Activated CD4-positive, CD25-positive, alpha-beta regulatory T cell (primary cell): ENCODE measurements at places on chromosomes 2 and 18.

DNA sequence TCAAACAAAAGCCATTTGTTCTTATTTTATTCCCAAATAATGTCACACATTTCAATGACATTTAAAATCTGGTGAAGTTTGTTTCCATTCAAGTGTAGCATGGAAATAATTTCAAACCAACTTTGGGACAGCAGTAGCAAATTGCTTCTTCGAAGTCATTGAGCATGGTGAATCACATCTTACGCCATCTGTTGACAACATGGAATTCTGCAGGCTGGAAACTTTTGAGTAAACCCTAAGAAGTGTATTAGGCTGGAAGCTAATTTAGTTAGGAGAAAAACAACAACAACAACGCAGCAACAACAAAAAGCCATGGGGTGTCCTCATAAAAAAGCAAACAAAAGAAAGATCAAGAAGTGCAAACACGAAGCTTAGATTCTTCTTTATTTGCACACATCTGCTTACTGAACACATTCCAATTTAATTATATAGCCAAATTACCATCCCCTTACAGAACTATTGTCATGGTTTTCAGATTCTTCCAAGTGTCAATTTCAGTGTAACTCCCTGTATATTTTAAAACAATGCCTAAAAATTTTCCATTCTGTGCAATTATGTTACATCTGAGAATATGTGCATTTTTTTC, 659.0 kb upstream of the CDH7 start:
- DNase-seq: no peak

GRCh38 chr18:48831113-48831759, 119.5 kb downstream of the SMAD7 start:
- no peak for DNase-seq

DNA sequence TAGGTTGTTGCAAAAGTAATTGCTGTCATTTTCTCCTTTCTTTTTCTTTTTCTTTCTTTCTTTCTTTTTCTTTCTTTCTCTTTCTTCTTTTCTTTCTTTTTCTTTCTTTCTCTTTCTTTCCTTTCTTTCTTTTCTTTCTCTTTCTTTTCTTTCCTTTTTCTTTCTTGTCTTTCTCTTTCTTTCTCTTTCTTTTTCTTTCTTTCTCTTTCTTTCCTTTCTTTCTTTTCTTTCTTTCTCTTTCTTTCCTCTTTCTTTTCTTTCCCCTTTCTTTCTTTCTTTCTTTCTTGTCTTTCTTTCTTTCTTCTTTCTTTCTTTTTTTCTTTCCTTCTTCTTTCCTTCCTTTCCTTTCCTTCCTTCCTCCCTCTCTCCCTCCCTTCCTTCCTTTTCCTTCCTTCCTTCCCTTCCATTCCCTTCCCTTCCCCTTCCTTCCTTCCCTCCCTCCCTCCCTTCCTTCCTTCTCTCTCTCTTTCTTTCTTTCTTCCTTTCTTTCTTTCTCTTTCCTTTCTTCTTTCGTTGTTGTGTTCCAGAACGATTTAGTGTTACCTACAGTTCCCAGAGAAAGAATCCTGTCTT, 178.9 kb downstream of the RPIA start:
- DNase-seq: no peak

- DNase-seq: no peak
Measured at GRCh38 chr2:74441170-74441689, 507 bp downstream of the RTKN start.

- DNase-seq: no peak
Measured at GRCh38 chr2:23595601-23596251, 210.7 kb downstream of the KLHL29 start.
